ENCODE measurements at places on chromosomes 13 and 19. TPM values are rescaled to one million over a fixed set of nuclear protein-coding genes. Genes with fewer than 3 reads are reported as not detected.

- DNase-seq: no peak
Observed at GRCh38 chr13:45333977-45334922, 6.7 kb downstream of the TPT1 start.

DNA sequence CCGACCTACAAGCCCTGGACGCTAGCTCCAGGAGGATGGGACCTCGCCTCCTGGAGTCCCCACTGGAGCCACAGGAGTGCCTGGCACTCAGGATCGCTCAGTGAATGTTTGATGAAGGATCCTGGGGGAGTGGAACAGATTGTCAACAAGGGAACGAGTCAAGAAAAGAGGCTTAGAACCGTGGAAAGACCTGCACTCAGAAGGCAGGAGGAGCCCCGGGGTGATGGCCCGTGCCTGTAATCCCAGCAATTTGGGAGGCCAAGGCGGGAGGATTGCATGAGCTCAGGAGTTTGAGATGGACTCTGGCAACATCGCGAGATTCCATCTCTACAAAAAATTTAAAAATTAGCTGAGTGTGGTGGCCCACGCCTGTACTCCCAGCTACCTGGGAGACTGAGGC is 38.9 kb downstream of the ATP12A start:
- no peak for DNase-seq

- no peak for DNase-seq
Observed at GRCh38 chr13:93450191-93450621, 223.6 kb downstream of the GPC6 start.

- no peak for DNase-seq
Observed at GRCh38 chr13:45051315-45051714, 62.0 kb downstream of the GPALPP1 start.

GRCh38 chr19:49849433-49850220 is 1.3 kb upstream of the PTOV1 start:
- no peak for DNase-seq

- DNase-seq: no peak
Observed at GRCh38 chr13:82993417-82993816, 888.9 kb downstream of the SLITRK1 start.

DNA sequence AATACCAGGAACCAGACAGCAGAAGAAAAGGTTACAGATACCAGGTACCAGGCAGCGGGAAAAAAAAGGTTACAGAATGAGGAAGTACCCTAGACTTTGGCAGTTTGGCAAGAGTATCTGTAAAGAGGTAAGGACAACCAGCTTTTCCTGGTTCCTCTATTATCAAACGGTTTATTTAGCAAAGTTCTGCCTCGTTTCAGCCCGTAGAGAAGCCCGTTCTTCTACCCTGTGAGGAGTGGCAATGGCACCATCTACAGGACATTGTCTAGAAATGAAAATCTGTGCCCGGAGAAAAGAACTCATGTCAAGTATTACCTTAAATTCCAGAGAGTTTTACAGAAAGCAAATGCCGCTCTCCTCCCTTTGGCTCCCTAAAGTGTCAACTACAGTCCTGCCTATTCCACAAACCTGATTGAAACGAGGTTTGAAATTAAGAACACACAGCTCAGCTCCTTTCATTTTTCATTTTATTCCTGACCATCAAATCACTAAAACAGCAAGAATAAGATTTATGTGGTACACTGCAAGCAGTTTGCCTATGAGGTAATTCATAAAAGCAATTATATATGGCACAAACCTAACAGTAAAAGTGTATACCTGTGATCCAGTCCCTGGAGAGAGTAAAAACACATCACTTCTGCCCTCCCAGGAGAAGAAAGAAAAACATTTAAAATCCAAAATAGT is 226.3 kb downstream of the SLC7A1 start:
- no peak for DNase-seq

DNA sequence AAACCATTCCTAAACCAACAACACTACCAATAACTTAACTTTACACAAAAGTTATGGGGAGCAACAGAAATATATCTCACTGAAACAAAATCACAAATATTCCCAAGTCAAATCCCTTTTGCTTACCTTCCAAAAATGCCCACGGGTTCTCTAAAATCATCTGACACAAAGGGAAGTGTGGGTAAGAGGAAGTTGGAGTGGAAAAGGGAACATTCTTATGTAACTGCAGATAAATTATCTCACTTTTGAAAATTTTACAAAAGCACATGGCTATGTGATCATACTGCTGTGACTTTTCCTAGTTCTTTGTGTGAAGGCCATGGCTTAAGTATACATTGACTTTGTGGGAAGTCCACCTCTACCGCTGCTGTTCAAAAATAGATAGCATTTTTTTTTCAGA is 350.5 kb downstream of the GPC6 start:
- DNase-seq: no peak

DNA sequence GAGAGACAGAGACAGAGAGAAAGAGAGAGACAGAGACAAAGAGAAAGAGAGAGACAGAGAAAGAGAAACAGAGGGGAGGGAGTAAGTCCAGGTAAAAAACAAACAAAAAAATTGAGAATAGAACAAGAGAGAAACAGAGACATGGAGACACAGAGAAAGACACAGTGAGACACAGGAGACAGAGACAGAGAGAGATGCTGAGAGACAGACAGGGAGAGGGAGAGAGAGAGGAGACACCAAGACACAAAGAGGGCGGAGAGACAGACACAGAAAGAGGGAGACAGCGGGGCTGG is 5.8 kb upstream of the PROZ start:
- DNase-seq: no peak

- no peak for DNase-seq
Observed at GRCh38 chr13:95087746-95088305, 213.4 kb downstream of the ABCC4 start.

GRCh38 chr13:94412870-94413597 is 66.4 kb downstream of the DCT start:
- DNase-seq: no peak

DNA sequence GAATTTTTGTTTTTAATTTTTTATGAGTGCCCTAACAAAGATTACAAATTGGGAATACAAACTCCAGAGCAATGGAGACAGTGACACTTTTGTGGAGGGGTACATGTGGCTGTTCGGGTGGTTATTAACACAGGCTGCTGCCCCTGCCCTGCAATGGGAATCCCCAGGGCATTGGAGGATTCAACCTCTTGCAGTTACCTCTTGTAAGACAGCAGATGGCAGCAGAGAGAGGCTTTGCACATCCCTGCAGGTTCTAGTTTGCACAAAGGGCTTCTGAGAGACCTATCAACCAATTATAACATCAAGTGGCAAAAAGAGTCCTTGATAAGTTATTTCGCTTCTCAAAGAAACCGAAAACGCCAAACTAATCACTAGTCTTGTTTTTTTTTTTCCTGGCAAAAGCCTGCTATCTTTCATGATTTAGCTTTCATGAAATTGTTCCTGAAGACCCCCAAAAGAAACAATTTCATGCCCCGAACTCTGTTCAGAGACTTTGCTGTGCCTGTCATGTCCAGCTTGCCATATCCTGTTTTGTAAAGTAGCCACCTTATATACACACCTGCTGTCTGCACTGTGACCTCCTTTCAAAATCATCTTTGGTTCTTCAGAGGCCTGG is 10.4 kb downstream of the GJB2 start:
- DNase-seq: no peak

GRCh38 chr19:1035998-1036621 is 3.8 kb upstream of the ABCA7 start:
- peak; percentile 22 for DNase-seq

DNA sequence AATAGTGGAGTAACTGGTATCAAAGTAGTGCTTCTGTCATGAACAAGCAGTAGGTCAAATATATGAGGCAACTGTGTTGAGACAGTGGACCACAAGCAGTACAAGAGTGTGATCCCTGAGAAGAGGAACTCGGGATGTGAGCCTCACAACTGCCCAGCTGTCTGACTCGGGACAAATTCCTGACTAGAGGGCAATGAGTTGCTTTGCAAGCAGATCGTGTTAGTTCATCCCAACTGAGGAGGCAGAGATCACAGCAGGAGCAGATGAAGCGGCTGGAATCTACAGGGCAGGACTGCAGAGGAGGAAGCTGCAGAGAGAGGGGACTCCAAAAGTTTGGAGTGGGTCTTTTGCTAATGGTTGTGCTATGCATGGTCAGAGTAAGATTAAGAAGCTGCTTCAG is 741.1 kb downstream of the DIAPH3 start:
- DNase-seq: no peak

DNA sequence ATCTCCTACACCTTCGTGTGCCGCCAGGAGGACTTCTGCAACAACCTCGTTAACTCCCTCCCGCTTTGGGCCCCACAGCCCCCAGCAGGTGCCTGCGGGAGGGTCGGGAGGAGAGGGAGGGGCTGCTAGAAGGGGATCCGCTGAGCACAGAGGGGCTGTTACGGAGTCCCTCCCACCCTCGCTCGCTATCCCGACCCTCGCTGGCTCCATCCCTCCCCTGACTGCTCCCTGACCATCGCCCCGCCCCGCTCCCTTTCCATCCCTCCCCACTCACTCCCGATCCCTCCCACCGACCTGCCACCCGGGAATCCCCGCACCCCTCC is 780 bp downstream of the CD177 start:
- no peak for DNase-seq

DNA sequence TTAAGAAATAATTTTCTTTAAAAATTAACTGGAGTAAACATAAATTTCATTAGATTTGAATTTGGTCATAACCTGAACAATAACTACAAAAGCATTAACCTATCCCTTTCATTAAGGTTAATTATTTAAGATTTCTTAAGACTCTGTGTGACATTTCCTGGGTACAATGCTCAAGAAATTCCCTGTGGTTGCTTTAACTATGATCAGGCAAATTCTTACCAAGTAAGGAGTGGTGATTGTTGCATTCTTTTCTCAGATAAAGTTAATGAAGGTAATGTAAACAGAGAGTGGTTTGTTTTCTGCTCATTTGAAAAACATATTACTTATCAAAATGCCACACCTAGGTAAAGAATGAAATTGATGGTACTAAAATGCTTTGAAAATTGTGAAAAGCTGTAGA is 114.8 kb upstream of the MIR17HG start:
- DNase-seq: no peak

DNA sequence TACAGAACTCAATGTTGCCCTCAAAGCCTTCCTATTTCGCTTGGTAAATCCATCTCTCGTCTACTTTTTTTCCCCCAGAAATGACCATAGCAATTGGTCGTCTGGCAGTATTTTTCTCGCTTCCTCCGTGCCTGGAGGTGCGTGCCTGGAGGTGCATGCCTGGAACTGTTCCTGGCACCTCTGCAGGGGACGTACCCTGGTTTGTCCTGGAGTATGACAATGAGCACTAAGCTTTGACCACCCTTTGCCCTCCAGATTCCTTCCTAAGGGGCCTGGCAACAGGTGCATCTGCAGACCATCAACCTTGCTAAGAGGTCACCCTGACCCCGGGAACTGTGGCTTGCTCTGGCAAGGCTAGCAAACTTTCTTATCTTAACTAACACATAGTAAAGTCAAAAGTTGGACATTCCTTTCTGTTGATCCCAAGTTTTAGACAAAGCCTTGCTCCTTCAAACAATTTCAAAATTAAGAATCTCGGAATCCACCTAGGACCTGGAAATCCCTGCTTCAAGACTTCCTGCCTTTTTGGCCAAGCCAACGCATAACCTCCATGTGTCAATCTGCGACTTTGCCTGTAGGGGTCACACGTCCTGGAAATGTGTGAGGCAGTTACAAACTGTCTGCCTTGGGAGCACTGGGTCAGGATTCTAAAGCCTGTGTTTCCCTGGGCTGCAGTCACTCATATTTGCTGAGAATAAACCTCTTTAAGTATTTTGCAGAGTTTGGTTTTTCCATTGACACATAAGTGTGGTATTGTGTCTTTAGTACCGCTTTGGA is 28.8 kb upstream of the TUBGCP3 start:
- no peak for DNase-seq

GRCh38 chr13:41327994-41328790 is 17.1 kb downstream of the NAA16 start:
- no peak for DNase-seq

- no peak for DNase-seq
Observed at GRCh38 chr19:30547246-30547645, 175.1 kb downstream of the ZNF536 start.

GRCh38 chr13:34243403-34243802 is 425.5 kb downstream of the RFC3 start:
- DNase-seq: no peak

GRCh38 chr19:40221858-40222619 is 3.9 kb upstream of the TTC9B start:
- DNase-seq: peak; percentile 79

DNA sequence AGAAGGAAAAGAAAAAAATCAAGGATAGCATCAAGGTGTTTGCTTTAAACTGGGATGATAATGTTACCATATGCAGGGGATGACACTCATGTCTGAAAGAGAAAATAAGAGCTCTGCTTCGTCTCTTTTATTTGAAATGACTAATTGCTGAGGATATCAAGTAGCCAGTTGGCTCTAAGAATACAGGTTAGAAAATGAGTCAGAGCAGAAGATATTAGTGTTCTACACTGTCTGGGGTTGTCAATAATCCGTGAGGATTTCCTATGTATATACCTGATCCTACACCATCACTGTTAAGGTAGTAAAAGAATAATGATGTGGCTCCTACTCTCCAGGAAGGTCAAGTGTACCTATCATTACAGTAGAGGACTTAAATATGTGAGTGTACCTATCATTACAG is 562.5 kb downstream of the GPC6 start:
- DNase-seq: no peak

DNA sequence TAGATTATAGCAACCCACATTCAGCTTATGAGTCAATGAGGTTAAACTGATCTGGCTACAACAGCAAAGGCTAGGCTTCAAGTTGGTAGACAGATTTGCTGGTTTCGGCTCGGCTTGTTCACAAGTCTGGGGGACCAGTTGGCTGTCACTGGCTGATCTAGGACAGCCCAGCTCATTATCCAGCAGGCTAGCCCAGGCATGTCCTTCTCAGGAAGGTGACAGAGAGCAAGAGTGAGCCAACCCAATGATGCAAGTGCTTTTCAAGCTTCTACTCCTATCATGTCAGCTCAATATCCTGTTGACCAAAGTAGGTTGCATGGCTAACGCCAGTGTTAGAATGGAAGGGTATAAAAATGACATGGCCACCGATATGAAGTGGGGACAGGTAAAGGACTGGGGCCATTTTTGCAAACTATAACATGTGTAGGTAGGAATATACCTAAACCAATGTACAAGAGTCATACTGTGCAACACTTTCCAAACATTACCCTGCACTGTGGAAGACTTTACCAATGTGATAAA is 220.9 kb upstream of the SOX21 start:
- no peak for DNase-seq

The EXOC3L2 gene
- total RNA-seq: 1.9 TPM

The CEACAM3 gene
- 0.29 TPM for total RNA-seq

The METTL21C gene
- total RNA-seq: not detected

The BEST2 gene
- total RNA-seq: not detected

The LIM2 gene
- not detected for total RNA-seq

The SYT5 gene
- total RNA-seq: not detected

The LPAR2 gene
- 2.6 TPM for total RNA-seq

The PRKACA gene
- 348 TPM for total RNA-seq

The TDRD12 gene
- not detected for total RNA-seq

The ZNF296 gene
- total RNA-seq: 0.73 TPM

The IZUMO4 gene
- 2.3 TPM for total RNA-seq

The DACH1 gene
- 3.1 TPM for total RNA-seq

The BCL2L12 gene
- total RNA-seq: 12.5 TPM

The ZNF415 gene
- total RNA-seq: 23.0 TPM

The TMEM238 gene
- total RNA-seq: 0.84 TPM

The RXFP2 gene
- total RNA-seq: not detected

The NKG7 gene
- 0.89 TPM for total RNA-seq

The ZFP28 gene
- total RNA-seq: 4.8 TPM

The ZNF490 gene
- total RNA-seq: 4.4 TPM

Measured in left cardiac atrium (tissue), 4 donors.